ENCODE measurements at places on chromosomes 5 and 9. TPM values are rescaled to one million over a fixed set of nuclear protein-coding genes. Genes with fewer than 3 reads are reported as not detected.
A peak's percentile ranks its signal among the peaks of the same experiment; 100 is the strongest.

DNA sequence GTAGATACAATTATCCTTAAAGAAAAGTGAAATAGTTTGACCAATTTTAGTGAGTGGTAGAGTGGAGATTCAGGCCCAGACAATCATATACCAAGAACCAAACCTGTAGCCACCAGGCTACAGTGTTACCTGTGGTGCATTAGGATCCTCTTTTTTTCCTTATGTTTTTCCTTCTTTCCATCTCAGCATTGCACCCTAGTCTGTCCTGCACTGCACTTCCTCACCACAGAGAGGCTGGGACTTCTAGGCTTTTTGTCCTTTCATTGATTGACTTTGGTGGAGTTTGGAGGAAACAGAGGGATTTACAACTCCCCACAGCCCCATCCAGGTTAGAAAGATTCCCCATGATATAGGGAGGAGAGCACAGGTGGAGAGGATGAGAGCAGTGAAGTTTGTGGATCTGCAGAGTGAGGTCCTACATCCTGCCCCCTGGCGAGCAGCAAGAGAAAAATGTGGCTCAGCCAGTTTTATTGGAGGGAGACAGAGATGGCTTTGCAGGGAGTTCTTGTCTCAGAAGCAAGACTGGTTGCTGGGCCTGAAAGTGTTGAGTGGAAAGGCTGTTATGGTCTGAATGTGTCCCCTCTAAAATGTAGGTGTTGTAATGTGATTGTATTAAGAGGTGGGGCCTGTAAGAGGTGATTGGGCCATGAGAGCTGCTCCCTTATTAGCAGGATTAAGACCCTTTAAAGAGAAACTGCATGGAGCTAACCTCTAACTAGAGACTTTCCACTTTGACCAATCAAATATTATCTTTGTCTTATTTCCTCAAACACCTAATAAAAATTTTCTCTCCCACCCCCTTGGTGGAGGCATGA lies 36.2 kb downstream of the KIF4B start:
- no peaks in the 10 kb centered on the region for H3K4me1 ChIP-seq
- H3K36me3 ChIP-seq: no peaks in the 10 kb centered on the region
- no peak for DNase-seq
- no peak overlapping the region for H3K4me3 ChIP-seq
- H3K27ac ChIP-seq: no peak overlapping the region
- peaks cover 8% of the 10 kb centered on the region for H3K27me3 ChIP-seq

DNA sequence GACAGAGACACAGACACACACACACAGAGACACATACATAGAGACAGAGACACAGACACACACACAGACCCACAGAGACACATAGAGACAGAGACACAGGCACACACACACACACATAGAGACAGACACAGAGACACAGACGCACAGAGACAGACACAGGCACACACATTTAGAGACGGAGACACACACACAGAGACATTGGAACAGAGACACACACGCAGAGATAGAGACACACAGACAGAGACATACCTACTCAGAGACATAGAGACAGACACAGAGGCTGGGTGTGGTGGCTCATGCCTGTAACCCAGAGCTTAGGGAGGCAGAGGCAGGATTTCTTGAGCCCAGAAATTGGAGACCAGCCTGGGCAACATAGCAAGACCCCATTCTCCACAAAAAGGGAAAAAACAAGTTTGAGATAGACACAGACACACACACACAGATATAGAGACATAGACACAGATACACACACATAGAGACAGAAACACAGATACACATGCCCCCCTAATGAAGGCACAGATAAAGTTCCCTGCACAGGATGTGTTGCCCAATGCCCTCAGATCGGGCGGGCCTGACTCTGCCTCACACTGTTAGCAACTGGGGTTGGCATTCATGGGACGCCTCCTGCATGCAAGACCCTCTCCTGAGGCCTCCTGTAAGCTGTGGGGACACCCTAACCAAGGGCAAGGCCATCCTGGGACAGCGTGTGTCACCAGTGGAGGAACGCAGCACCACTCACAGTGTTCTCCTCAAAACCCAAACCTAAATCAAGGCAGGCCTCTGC lies 3.3 kb upstream of the RALGDS start:
- no peaks in the 10 kb centered on the region for H3K27me3 ChIP-seq
- DNase-seq: no peak
- H3K36me3 ChIP-seq: peaks cover 3% of the 10 kb centered on the region
- peaks cover 67% of the 10 kb centered on the region for H3K4me1 ChIP-seq
- peak overlapping the region; percentile 49 for H3K27ac ChIP-seq

DNA sequence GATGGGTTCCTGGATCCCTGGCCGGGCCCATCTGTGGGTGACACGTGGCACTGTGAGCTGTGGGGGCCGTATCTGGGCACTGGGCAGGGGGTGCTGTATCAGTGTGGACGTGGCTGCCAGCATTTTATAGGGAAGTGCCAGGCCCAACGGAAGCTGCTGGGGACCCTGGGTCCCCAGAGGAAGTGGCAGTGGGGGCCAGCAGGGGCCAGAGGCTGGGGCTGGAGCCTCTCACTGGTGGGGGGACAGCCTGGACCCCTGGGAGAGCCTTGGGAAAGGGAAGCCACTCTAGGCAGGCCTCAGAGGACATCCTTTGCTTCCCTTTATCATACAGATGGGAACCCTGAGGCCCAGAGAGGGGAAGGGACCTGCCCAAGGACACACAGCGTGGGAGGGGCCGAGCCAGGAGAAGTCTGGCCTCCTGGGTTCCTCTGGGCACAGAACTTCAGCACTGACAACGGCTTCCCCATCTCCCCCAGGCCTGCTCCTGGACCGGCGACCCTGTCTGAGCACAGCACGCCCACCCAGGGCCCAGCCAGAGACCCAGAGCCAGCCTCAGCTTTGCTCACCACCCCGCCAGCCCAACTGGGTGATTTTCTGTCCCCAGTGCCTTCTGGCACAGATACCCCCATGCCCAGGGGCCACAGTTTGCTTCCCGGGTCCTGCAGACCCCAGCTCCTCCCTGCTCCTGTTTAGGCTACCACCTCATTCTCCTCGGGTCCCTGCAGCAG lies 15.5 kb upstream of the LAMC3 start:
- no peak overlapping the region for H3K27ac ChIP-seq
- H3K36me3 ChIP-seq: no peaks in the 10 kb centered on the region

DNA sequence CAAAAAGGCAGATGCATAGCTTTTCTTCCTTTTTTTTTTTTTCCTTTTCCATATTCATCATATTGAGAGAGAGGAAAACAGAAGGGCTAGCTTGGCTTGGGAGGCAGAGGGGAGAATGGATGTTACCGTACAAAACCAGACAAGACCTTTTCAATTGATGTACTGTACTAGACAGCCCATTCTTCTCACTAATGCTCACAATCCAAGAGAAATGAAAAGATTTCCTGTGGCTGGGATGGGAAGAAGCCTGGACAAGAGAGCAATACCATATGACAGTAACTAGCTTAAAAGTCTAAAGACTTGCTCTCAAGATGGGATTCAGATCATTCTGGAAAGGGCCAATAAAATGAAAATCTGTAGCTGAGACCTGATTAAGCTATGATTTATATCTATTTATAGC lies 3.4 kb downstream of the CEMIP2 start:
- peaks cover 58% of the 10 kb centered on the region for H3K4me1 ChIP-seq
- peak overlapping the region; percentile 91 for H3K27ac ChIP-seq
- H3K4me3 ChIP-seq: peak overlapping the region; percentile 54
- H3K27me3 ChIP-seq: no peaks in the 10 kb centered on the region
- peaks cover 20% of the 10 kb centered on the region for H3K36me3 ChIP-seq

DNA sequence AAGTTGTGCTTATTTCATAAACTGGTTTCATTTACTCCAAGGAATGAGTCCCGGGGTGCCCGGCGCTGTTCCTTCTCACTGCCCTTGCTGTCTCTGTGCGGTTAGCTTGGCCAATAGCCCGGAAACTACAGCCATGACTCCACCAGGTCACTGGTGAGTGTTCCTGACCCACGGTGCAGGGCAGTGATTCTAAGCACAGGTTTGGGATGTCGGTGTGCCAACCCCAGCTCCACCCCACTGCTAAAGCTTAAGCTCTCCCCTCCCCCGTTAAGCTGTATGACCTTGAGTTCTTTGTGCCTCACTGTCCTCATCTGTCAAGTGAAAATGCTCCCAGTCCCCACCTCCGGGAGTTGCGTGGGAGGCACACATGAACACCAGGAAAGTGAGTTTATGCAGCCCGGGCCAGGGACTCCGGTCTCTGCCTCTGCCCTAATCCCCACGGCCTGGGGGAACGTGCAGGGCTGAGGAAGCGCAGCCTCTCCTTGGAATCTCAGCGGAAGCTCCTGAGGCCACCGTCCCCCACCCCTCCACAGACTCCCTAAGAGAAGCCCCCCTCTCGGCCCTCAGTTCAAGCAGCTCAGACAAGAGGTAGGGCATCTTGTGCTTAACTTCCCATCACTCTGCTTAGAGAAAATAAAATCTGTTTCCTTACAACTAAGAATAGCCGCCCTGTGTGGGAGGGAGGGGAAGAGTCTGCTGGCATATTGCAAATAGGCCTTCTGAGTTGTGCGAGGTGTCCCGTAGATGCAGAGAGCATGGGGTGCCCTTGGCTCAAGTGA lies 92.0 kb upstream of the RAI14 start:
- H3K36me3 ChIP-seq: no peaks in the 10 kb centered on the region
- H3K27ac ChIP-seq: no peak overlapping the region
- H3K27me3 ChIP-seq: peaks cover 2% of the 10 kb centered on the region
- no peak overlapping the region for H3K4me3 ChIP-seq
- no peak for DNase-seq

DNA sequence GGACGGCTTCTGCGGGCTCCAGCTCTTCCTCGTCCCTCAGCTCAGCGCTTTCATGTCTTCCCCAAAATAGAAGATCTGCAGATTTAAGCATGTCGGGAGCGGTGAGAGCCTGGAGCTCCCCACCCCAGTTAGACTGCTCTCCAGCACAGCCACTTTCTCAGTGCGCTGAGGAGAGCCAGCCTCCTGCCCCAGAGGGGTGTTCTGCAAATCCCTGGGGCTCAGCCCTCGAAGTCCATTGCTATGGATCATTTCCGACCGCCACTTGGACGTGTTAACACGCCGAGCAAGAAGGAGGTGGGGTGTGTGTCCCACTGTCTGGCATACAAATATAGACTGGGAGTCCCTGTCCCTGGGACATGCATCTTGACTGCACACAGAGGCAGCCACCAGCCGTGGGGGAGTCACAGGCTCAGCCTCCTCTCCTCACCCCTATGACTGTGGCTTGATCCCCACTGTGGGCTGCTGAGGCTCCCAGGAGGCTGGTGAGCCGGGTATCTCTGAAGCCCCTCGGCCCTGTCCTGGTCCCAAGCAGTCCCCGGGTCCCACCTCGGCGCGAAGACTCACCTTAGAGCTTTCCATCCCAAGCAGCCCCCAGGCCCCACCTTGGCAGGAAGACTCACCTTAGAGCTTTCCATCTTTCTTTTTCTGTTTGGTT lies 30.0 kb upstream of the RNF130 start:
- H3K4me3 ChIP-seq: no peak overlapping the region
- H3K4me1 ChIP-seq: no peaks in the 10 kb centered on the region

GRCh38 chr9:135739271-135740220 lies 37.6 kb downstream of the KCNT1 start:
- no peak overlapping the region for H3K27ac ChIP-seq
- no peaks in the 10 kb centered on the region for H3K36me3 ChIP-seq
- H3K27me3 ChIP-seq: peaks cover 10% of the 10 kb centered on the region
- no peak overlapping the region for H3K4me3 ChIP-seq

GRCh38 chr9:91844190-91844589 lies 105.8 kb downstream of the ROR2 start:
- no peaks in the 10 kb centered on the region for H3K36me3 ChIP-seq
- H3K4me3 ChIP-seq: no peak overlapping the region
- peaks cover 17% of the 10 kb centered on the region for H3K27me3 ChIP-seq

DNA sequence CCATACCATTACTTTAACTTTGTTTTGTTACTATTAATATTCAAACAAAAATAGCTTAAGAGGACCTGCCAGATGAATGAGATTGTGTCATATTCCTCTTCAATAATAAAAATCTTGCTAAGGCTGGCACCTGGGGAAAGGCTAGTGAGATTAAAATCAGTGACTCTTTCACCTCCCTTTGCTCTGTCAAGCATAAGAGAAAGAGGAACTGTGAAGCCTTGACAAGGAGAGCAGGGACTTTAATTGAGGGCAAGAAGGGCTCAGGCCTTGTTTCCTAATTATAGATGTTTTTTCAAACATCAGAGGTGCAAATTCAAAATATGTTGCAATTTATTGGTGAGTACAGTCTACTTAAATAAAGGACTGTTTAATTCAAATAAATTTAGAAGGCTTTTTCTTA lies 91.7 kb downstream of the SPATA31D1 start:
- H3K27ac ChIP-seq: no peak overlapping the region
- DNase-seq: no peak
- no peaks in the 10 kb centered on the region for H3K27me3 ChIP-seq

DNA sequence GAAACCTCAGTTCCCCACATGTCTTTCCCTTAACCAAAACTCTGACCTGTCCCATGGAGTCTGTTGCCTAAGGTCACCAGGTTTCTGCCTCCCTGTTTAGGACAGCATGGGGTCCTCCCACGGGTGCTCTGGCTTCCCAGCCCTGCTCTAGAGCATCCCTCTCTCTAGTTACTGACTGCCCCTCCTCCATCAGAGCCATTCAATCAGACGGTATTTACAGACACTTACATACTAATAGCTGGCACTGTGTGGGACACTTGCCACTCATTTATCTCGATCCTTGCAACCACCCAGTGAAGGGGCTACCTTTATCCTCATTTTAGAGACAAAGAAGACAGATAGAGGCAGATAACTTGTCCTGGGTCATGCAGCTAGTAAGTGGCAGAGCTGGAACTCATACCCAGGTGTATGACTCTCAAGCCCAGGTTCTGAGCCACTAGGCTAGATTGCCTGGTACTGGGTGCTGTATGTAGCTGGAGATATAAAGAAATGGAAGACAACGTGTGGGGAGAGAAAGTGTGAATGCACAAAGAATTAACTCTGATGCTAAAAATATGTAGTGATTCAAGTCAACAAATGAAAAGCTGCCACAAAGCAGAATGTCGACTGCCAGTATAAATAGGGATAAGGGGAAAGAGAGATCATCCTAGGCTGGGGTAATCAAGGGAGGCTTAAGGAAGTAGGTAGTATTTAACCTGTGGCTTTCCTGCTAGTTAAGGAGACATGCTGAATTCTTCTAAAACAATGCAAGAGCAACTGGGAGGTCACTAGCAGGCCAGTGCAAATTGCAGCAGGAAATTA lies 52.5 kb upstream of the PDE8B start:
- H3K36me3 ChIP-seq: no peaks in the 10 kb centered on the region
- H3K4me1 ChIP-seq: peaks cover 24% of the 10 kb centered on the region
- DNase-seq: no peak
- H3K4me3 ChIP-seq: no peak overlapping the region
- no peak overlapping the region for H3K27ac ChIP-seq

The MCIDAS gene
- not detected for total RNA-seq

The RAB3C gene
- not detected for total RNA-seq

The ATP10B gene
- total RNA-seq: not detected

The C1QTNF2 gene
- total RNA-seq: not detected
